ENCODE measurements at places on chromosomes 16 and 17.

DNA sequence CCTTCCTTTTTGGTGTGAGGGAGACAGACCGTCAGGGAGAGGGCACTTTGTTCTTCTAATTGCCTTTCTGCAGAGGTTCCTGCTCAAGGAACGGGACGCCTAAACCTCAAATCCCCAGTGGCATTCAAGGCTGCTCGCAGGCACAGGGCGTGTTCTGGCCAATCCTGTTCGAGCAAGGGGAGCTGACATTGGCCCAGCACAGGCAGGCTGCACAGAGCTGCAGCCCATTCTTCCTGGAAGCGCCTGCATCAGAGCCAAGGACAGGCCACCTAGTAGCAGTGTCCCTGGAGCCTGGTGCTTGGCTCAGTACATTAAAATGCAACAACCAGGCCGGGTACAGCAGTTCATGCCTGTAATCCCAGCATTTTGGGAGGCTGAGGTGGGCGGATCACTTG is 72.2 kb upstream of the CREBBP start:
- DNase-seq: no peak

- DNase-seq: no peak
Observed at GRCh38 chr16:72821185-72821950, 226.6 kb downstream of the ZFHX3 start.

DNA sequence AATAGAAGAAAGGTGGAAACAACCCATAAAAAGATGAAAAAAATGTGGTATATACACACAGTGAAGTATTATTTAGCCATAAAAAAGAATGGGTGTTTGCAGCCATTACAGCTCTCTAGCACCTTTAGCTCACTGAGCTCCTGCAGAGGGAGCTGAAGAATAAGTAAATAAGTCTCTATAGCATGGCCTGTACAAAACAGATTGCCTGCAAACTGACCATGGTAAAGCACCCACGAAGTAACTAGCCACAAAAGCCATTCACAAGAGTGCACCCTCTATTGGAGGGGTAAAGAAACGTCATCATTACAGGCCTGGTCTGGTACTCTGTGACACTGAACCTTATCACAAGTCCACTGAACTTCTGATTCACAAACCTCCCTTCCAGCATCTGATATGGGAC is 76.3 kb downstream of the USP32 start:
- peak; percentile 53 for DNase-seq

DNA sequence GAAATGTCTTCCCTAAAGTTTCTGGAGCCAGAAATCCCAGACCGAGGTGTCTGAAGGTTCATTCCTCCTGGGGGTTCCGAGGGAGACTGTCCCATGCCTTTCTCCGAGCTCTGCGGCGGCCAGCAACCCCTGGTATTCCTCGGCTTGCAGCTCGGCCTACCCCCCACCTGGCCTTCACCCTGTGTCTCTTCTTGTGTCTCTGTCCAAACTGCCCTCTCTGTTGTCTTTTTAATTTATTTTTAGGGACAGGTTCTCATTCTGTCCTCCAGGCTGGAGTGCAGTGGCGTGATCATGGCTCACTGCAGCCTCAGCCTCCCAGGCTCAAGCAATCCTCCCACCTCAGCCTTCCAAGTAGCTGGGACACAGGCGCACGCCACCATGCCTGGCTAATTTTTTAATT is 211.7 kb downstream of the SEC14L1 start:
- no peak for DNase-seq

GRCh38 chr16:57628008-57628781 is at the start of gene ADGRG1:
TSS of gene ADGRG1 (plus strand) at chr16:57628630. CDS start at chr16:57650288, 21,658 bp downstream.
- DNase-seq: no peak

DNA sequence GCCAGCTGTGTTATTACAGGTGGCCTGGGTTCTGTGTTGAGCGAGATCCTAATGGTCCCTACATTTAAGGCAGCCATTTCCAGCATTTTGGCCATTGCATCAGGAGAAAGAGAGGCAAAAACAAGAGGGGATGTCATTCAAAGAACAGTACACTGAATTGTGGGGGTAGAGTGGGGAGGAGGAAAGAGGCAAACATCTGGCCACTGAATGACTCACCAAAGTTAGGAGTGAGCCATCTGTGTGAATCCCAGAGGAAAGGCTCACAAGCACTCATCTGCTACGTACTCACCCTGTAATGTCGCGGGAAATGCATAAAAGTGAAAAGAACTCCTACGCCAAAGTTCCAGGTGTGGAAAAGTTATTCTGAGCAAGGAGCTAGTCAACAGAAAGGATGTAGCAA is 16.7 kb downstream of the KRABD2 start:
- DNase-seq: no peak

- DNase-seq: peak; percentile 49
Observed at GRCh38 chr17:58504826-58505351, 9.5 kb downstream of the MTMR4 start.

DNA sequence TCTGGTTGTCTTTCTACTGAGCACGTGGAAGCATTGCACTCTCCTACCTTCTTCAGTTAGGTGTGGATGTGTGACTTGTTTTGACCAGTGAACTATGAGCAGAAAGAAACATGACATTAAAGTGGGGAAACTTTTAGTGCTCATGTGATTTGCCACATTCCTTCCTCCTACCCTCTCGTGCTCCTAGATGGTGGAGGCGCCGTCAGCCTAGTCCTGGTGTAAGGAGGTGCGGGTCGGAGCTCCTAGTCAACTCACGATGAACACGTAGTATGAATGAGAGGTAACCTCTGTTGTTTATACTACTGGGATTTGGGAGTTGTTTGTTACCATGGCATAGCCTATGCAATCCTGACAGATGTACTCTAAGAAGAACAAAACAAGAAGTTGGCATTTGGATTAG is 47.4 kb downstream of the KSR1 start:
- DNase-seq: no peak

DNA sequence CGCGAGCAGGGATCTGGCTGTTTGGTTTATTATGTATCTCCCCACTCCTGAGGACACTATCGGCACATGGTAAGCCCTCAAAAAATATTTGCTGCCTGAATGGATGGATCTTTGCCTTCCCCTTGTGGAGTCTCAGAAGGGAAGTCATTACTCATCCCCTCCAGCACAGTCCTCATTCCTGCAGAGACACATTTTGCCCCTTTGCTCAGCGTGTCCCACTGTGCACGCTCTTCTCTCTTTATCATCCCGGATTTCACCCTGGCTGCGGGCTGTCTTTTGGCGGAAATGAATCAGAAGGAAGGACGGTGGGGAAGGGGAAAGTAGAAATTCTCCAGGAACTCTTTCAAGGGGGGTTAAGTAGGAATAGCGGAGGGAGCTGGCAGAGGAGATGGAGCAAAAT is 125.2 kb upstream of the CDC42EP4 start:
- DNase-seq: no peak

DNA sequence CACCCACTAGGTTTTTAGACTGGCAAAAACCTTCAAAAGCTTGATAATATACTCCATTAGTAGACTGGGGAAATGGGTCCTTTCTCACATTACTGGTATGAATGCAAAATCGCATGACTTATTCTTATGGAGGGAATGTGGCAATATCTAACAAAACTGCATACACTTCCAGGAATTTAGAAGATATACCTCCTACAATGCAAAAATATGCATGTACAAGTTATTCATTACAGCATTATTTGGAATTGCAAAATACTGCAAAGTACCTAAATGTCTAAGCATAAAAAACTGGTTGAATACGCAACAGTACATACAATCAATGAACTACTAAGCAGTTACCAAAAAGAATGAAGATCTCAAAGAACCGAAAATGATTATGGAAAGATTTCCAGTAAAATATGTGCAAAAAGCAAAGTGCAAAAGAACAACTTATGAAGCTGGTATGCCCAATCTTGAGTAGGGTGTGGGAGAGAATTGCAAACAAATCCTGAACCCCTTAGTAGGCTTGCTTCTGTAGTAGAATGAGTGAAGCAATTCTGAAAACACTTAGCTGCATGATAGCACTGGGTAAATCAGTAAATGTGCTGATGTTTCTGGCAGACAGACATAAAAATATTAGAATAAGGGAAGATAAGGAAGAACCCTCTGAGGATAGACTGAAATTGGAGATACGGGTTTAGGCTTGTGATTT is 180.1 kb downstream of the PARN start:
- DNase-seq: no peak

DNA sequence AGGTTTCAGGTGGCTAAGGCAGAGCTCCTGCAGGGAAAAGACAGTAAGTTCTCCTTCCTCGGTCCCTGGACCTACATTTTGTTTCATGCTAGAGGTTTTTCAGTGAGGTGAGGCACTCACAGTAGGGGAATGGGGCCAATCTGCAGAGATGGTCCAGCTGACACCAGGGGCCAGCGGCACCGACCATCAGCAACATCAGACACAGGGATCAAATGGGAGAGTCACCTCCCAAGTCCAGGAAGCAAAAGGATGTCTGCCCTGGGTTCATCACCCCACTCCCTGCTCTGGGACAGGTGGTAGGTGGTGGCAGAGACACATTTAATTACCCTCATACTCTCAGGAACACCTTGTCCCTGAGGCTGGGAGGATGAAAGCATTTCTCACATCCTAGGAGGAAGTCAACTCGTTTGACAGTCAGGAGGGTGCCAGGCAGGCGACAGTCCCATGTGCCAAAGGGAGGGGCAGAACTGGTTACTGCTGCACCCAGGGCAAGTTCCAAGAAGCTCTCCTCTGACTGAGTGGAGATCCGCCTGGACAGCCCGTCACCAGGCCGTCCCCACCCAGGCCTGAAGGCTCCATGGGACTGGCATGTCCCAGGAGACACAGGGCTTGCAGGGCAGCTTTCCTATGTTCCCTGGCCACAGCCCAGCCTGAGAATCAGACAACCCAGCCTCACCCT is 19.2 kb downstream of the ATP6V0D1 start:
- DNase-seq: no peak

DNA sequence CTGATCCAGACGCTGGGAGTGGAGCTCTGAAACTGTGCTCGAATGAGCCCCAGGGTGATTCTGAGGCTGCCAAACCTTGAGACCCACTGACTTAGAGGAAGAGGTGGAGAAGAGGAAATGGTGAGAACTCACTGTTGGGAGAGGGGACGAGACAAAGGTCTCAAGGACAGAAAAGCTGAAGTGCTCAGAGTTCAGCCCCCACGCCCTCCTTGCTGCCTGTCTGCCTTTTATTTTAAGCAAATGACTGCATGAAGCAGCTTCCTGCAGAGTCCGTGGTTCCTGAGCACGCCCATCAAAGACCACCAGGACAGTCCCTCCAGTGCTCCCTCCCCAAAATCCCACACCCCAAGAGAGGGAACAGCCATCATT is 20.4 kb downstream of the COTL1 start:
- peak; percentile 71 for DNase-seq

DNA sequence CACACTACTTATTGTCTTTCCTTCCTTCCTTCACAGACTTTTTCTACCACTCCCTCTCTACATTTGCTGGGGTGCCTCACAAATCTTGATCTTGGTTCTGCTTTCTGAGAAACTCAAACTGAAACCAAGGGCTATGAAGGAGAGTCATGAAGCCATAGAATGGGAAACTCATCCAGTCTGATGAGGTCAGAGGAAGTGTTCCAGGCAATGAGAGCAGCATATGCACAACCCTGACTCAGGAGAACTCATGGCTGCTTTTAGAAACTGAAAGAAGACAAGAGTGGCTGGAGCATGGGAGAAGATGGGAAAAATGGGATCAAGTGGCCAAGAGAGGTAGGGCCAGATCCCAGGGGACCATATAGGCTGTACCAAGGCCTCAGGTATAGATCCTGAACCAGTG is 130.0 kb upstream of the TOX3 start:
- DNase-seq: no peak

GRCh38 chr17:6376931-6377361 is 58.0 kb downstream of the AIPL1 start:
- no peak for DNase-seq

DNA sequence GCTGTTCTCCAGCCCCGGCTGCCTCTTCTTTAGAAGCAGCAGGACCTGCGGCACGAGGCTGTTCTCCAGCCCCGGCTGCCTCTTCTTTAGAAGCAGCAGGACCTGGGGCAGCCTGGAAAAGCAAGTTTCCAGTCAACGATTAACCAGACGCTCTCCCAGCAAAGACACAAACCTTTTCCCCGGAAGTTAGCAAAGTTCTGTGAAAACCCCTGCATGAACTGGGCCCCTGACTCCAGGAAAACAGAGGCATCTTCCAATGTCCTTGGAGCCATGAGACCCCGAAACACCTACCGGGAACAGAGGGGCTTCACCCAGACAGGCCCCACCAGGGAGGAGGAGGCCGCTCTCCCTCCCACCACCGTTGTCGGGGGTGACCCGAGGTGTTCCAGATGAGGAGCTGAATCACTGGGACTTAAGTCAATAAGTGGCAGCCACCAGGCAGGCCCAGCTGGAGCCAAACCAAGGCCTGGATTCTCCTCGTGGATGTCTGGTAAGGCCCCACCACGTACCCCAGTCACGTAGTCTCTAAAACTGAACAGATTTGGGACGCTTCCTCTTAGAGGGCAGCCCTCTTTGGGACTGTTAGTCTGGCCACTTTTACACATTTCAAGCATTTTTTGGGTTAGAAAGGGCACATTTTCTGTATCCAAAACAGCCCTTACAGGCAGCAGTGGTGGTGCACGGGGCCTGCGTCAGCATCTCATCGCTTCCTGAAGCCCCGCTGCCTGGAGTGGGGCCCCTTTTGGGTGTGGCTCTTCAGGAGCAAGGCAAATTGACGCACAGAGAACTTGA is at the start of gene RPH3AL:
TSS of gene RPH3AL (minus strand) at position 387 of the 792 bp plus-strand sequence. CDS start 25,264 bp downstream, outside the sequence.
- DNase-seq: no peak

DNA sequence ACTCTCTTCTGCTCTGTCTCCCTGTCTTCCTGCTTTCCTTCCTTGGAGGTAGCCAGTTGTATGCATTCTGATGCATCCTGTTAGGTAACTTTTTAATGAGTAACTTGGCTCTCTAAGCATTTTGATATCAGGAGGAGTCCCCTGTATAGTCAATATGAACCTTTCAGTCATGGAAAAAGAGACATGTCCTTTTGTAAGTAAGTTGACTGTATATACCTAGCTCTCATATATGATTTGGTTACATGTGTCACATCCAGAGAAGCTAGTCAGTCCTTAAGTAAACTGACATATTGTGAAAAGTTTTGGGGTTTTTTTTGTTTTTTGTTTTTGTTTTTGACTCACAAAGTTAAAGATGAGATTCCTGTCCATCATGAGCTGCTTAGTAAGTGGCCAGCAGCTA is 18.8 kb downstream of the UTP18 start:
- no peak for DNase-seq

GRCh38 chr17:72974605-72975232 is 117.8 kb downstream of the SLC39A11 start:
- DNase-seq: no peak

GRCh38 chr17:63440127-63440769 is 5.9 kb downstream of the CYB561 start:
- DNase-seq: no peak

DNA sequence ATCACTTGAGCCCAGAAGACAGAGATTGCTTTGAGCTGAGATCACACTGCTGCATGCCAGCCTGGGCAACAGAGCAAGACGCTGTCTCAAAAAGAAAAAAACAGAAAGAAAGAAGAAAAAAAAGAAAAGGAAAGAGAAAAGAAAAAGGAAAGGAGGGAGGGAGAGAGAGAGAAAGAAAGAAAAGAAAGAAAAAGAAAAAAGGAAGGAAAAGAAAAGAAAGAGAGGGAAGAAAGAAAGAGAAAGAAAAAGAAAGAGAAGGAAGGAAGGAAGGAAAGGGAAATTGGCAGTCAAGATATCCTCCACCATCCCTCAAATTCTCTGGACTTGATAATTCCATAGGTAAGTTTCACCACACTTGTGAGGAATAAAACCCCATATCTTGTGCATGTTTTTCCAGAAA is 71.4 kb upstream of the WSB1 start:
- DNase-seq: no peak
